HS-5 (cell line): ENCODE measurements at places on chromosomes 4 and X.

GRCh38 chr4:134178706-134179105, 22.9 kb downstream of the PABPC4L start:
- no peak for DNase-seq

DNA sequence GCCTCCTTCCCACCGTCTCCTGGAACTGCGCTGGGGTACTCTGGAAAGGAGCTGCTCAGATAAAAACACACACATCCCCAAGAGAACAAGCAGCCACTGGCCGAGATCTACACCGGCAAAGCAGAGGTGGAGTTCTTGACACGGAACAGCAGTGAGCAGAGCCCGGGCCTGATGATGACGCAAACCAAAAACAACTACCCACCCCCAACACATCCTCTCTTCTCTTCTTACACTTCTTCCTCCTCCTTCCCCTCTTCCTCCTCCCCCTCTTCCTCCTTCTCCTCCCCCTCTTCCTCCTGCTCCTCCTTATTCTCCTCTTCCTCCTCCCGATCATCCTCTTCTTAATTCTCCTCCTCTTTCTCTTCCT, 4.6 kb downstream of the PNMA5 start:
- no peak for DNase-seq

DNA sequence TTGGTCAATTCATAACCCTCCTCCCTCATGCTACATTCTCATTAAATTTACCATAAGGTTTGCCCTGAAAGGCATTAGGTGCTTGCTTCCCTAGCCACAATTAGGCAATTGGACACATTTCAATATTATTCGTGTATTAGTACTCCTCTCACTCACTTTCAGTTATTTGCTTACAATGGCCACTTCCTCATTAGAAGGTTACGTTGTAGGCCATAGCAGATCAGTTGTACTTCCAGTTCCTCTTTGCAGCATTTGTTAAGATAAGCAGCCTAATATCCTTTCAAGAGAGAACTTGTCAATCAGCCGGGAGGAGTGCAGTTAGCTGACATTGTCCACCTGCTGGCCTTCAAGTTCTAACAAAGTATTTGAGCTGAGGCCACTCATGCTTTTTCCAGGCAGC, 1017.2 kb downstream of the PCDH7 start:
- no peak for DNase-seq

GRCh38 chr4:20266215-20267082, 14.7 kb downstream of the SLIT2 start:
- no peak for DNase-seq

GRCh38 chr4:69754926-69755580, 5.4 kb downstream of the SULT1B1 start:
- no peak for DNase-seq

DNA sequence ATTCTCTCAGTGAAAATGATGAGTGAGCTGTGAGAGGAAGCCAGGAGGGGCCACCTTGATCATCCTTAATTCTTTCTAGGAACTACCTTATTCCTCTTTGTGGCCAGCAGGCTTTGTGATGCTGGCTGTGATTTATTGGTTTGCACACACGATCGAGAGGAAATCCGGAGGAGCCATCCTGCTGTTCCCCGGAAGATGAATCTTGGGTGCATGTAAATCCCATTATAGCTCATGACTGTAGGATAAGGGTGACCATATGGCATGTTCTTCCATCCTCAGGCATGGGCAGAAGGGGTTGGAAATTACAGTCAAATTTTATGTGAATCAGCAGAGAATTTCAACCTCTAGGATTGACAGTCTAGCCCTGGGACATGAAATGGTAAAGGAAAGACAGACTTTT, 254.5 kb downstream of the UNC5C start:
- DNase-seq: no peak

DNA sequence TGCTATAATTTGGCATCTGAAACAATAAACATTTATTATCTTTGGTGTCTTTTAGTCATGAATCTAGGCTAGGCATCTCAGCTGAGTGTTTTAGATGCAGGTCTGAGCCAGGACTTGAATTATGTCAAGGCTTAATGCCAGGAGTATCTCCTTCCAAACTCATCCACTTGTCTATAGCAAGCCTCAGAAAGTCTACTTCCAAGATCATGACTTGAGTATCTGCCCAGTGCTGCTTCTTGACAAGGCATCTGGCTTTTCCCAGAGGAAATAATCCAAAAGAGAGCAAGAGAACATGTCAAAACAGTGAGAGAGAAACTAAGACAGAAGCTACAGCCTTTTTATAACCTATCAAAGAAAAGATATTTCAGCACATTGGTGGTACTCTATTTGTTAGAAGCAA, 1052.1 kb upstream of the PCDH10 start:
- no peak for DNase-seq

DNA sequence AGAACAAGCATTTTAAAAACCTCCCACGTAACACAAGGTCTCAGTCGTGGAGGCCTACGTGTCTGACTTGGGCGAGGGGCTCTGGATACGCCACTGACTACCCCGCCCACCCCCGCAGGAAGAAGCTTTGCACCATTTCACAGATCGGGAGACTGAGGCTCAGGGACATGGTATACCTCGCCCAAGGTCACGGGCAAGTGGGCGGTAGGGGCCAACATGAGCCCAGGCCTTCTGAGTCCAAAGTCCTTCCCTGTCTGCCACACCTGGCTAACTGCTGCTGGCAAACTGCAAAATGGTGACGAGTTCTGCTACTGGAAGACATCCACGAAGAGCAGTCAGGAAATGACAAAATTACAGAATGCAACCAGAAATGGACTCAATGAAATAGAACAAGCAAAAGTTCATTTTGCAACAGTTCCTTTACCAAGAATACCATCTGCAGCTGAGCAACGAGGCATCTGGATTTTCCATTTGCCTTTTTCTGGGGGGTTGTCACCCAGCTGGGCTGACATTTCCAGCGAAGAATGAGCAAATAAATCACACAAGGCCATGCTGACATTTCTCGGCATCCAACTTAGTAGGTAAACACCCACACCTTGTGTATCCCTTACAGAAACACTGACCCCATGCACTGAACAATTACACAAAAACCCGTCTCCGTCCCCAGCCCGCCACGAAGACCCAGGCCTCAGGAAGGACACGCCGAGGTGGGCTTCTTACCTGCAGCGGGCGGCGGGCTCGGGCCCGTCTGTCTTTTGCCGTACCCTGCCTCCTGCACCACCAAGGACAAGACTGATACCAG, 70.2 kb upstream of the AFAP1 start:
- DNase-seq: no peak
